SK-N-SH (cell line): ENCODE measurements at places on chromosomes 2 and 18.

DNA sequence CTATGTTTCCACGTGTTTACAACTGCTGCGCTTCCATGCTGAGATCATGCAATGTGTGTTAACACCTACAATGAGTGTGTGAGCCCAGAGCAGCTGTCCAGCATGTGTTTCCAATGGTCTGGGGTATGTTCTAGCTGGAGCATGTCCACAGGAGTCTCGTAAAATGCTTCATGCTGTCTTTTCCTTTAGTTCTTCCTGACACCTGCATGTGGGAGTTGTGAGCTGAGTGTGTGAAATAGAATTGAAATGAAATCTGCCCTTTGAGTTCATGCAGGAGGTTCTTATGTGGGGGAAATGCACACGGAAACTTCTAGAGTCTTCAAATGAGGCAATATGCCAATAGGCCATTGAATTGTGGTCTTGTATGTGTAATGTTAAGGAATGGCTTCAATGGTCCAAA lies 205.1 kb downstream of the RND3 start:
- no peak for DNase-seq

DNA sequence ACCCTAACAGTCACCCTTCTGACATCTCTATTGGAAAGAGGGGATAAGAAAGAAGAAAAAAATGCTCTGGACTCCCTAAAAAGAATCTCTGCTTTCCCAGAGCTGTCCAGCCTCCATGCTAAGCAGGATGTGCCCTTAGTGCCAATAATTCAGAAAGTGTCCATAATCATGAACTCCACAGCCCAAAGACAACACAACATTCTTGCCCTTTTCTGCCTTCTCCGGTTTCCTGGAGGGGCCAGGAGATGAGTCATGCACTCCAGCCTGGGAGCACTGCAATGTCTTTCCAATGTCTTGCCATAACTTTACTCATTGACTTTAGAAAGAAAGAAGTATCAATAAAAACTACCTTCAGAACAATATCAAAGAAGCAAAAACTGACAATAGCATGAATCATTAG lies 44.0 kb downstream of the KLF7 start:
- DNase-seq = no peak

DNA sequence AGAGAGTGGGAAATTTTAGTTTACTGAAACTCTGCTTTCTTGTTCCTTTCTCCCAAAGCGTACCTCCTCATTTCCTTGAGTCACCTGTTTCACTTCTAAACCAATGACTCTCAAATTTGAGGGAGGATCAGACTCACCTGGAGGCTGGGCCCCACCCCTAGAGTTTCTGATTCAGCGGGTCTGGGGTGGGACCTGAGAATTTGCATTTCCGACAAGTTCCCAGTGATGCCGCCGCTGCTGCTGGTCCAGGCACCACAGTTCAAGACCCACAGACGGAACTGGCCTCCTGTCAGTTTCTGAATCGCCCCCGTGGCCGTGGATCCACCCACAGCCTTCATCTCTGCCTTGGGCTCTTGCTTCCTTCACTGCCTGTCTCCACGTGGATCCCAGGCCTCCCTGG lies 44.9 kb upstream of the PELI1 start:
- no peak for DNase-seq

GRCh38 chr2:188076149-188077056 lies 215.3 kb upstream of the GULP1 start:
- DNase-seq = no peak

DNA sequence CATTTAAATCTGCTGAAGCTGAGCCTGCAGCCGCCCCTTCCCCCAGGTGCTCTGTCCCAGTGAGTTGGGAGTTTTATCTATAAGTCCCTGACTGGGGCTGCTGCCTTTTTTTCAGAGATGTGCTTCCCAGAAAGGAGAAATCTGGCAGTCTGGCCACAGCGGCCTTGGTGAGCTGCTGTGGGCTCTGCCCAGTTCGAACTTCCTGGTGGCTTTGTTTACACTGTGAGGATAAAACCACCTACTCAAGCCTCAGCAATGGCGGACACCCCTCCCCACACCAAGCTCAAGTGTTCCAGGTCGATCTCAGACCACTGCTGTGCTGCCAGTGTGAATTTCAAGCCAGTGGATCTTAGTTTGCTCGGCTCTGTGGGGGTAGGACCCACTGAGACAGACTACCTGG lies 97.3 kb downstream of the ACAA2 start:
- DNase-seq = no peak

DNA sequence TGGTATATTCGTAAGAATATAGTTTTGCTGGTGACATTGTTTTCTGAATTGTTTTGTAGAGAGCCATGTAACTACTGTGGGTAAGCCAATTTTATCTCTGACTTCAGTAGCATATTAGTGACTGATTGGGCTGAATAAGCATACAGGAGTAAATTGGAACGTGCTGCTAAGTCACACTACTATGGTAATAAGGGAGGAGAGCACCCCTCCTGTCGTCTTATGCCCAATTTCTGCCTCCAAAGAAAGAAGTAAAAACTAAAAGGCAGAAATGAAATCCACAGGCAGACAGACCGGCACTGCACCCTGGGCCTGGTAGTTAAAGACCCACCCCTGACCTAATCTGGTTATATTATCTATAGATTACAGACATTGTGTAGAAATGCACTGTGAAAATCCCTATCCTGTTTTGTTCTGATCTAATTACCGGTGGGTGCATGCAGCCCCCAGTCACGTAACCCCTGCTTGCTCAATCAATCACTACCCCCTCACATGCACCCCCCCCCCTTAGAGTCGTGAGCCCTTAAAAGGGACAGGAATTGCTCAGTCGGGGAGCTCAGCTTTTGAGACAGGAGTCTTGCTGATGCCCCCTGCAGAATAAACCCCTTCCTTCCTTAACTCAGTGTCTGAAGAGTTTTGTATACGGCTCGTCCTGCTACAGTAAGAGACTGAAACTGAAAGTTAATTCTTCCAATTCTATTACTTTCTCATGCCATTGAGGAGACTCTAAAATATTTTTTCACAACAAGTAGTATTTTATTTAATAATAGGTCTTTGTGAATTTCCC lies 167.0 kb downstream of the ZNF804A start:
- DNase-seq = no peak
